ENCODE measurements at places on chromosomes 5 and 9.

DNA sequence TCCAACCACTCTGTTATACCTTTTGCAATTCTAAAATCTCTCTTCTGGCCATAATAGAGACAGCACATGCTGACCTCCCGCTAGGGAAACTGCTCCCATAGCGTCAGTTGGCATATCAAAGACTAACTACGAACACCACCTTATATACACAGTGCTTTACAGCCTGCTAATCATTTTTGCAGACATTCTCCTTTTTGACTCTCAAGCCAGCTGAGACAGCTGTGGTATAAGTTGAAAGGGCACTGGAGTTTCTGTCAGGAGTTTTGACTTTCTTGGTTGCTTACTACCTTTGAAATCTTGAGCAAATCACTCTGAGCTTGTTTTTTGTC, 160.2 kb upstream of the TBCA start:
- DNase-seq: no peak

DNA sequence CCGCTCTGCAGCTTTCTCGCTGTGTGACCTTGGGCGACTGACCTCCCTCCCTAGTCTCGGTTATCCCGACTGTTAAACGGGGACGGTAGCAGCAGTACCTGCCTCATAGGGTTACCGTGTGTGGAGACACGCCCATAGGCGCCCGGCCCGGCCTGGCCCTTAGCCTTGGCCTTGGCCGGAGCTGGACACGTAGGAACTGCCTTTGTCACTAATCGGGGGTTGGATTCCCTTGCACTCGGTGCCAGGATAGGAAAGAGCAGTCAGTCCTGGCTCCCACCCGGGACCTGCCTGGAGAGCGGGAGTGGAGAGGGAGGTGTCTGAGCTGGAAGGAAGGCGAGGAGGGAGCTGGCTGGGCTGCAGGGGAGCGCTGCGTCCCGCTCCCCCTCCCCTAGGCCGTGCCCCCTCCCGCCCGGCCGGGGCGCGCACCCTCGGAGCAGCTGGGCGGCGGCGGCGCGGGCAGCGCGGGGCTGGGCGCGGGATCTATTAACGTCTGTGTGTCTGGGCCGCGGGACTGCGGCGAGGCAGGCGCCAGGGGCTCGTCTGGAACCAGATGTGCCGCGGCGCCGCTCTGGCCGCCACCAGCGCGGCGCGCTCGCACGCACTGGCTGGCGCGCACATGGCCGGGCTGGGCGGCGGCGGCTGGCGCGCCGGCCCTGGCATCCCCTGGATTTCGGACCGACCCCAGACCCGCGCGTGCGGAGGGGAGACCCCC, 31.7 kb downstream of the PRRX2 start:
- no peak for DNase-seq

DNA sequence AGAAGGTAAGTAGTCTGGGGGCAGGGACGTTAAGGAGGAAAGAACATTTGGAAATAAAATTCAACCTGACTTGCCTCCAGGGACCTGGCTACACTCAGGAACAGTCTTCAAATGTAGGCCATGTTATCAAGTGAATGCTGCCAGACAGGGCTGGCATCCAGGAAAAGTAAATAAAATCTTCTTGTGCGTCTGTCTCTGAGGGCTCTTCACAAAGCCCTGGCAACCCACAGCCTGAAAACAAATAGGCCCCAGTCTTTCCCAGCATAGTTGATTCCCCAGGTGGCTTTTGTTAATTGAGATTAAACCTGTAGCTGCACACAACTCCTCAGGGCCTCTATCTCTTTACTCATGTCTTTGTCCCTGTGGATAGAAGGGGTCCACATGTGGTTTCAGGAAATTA, 55.4 kb downstream of the STK32A start:
- DNase-seq: no peak

DNA sequence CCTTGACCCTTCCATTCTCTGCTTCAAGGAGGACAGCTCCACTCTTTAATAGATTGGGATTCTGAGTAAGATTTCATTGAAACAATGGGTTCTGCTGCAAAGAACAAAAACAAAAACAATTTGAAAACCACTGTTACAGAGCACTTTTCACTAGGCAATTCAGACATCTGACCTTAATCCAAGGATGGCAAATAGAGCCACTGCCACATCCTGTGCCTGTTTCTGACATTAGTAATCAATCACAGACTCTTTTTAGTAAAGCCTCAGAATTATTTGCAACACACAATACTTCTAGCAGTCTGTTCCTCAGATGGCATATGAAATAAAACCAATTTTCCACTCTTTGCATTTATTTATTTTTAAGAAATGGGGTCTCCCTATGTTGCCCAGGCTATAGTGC, 37.8 kb upstream of the NDFIP1 start:
- DNase-seq: no peak

- DNase-seq: no peak
Observed at GRCh38 chr5:35477911-35478310, 139.8 kb upstream of the SPEF2 start.

DNA sequence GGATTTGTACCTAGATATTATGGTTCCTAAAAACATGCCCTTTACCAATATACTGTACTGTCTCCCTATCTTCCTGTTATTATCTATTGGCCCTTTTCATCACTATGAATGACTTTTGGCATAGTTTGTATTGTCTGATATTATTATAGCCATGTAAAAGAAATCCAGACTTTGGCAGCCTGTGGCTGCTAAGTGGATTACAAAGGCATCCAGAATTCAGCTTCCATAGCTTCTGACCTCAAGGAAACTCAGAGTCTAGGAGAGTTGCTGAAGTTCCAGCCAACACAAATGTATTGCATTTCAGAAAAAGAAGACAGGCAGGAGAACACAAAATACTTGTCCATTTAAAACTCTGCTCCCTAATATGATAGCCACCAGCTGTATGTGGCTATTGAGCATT, 319.2 kb upstream of the MPDZ start:
- DNase-seq: no peak

DNA sequence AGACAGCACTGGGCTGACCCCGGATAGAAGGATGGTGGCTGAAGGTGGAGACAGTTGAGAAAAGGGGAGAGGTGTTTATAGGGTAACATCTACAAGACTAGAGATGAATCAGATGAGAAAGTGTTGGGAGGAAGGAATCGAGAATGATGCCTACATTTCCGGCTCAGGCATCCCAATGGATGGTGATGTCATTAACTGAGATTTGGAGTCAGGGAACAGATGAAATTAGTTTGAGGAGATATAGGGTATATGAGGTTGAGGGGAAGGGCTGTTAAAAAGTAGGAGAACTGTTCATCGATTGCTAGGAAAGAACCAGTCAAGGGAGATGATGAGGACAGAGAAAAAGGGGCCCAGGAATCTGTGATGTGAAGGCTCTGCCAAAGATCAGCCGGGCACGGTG, 24.7 kb upstream of the IQGAP2 start:
- DNase-seq: no peak

DNA sequence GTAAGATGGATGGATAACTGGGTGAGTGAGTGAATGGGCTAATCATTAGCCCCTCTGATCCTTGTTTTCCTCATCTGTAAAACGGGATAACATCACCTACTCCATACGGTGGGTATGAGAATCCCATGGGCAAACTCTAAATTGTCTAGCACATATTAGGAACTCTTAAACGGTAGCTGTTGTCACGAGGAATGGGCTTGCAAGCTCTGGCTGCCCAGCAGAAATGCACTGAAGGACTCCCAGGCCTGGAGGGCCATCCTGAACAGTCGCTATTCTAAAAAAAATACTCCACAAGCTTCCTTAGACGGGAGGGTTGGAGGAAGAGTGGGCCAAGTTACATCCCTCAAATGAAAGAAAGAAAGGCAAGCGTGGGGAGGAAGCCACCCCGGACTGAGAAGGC, 711 bp upstream of the POU4F3 start:
- no peak for DNase-seq

DNA sequence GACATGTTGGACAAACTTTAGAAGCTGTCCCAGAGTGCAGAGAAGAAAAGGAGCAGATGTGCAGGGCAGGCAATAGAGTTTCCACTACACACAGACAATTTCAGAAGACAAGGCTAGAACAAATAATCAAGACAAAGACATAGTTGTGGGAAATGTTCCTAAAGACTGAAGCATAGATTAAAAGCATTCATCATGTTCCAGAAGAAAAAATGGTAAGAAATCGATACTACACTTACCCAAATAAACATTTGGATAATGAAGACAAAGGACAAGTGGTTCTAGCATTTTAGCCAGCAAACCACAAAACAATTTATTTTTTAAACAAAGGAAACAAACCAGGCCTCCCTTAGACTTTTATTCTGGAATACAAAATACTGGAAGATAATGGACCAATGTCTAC, 97.9 kb downstream of the FSTL4 start:
- no peak for DNase-seq

DNA sequence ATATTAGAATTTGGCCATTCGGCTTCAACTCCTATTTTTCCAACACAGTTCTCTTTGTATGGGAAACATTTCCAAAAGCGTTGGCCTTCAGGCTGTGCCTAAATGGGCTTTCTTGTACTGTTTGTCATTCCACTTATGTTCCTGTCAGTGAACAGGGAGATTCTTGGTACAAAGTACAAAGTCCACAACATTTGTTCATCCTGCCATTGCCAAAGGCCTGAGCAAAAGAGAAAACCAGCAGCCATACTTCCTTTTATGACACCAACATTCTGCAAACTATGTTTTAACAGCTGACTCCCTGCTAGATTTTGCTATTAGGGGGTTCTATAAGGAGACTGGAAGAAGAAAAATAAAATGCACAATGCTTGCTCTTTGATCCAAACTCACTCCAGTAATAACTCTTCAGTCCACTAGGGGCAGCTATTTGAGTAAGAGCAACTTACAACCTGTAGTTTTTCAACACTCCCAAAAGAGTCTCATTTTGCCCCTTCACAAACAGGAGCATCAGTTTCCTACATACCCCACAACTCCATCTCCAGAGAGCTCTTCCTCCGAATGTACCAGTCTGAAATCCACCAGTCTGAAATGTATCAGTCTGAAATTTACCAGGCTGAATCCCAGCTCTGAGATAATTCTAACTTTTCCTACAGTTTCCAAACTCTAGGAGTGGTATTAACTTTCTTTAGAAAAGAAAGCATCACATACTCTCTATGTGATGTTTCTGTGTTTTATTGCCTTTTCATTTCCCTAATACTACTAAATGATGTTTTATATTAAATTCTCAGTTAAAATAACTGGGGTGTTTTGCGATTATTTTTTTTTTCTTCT, 693.8 kb downstream of the DNAH5 start:
- DNase-seq: no peak

- no peak for DNase-seq
Observed at GRCh38 chr9:133031496-133031911, 707 bp downstream of the GTF3C5 start.

DNA sequence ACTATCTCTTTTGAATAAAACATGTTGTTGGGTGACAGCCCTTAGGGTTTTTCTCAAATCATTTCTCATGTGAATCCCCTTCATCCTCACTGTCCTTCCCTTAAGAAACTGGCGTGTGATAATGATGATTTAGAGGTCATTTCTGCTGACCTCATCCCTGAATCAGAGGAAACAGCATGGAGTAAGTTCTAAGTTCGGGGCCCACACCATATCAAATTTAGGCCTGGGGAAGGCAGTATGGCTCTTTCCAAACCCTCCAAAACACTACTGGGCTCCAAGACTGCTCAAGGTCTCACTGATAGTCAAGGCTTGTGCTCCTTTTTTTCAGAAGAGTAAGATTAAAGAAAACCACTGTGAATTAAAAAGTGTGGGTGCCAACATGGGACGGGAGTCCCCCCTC, 872 bp upstream of the SMIM3 start:
- DNase-seq: no peak

DNA sequence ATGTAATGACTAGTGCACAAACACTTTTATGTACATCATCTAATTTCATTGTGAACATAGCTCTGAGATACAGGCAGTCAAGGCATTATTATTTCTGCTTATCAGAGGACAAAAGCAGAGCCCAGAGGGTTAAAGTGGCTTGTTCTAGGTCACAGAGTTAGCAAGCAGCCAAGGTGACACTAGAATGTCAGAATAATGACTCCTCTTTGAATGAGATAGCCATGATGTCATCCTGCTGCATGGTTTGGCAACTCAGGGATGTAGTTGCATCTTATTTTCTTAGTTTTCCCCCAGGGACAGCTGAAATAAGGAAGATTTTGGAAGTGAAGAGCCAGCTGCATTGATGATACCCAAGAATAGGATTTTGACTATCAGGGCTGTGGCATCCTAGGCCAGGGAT, 54.4 kb downstream of the KCNV2 start:
- no peak for DNase-seq

- no peak for DNase-seq
Observed at GRCh38 chr5:42268630-42269029, 154.6 kb upstream of the GHR start.

GRCh38 chr5:159915904-159916840, at the start of gene ADRA1B:
Gene ADRA1B (plus strand): TSS chr5:159916482. CDS start chr5:159916906, 424 bp downstream.
- DNase-seq: peak; percentile 21

GRCh38 chr5:61332358-61332749, 296 bp downstream of the ZSWIM6 start:
- DNase-seq: no peak

DNA sequence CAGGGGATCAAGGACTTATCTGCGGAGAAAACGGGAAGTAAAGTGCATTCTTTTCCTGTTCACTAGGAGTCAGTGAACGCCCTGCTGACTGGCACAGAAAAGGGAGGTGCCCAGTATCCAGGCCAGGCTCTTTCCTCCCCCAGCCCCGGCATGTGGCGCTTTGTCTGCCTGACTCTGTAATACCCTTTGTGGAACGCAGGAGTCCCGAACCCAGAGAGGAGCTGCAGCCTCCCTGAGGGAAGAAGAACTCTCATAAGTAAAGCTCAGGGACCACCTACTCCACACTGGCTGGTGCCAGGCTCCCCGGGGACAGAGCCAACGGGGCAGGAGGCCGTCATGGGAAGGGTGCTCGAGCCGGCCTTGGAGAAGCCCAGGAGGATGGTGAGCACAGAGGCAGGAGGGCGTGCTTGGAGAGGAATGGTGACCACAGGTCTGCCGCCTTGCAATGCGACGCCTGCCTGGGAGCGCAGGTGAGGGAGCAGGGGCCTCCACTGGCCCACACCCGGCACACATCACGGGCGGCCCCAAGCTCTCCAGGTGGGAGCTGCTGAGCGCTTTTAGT, 31.5 kb downstream of the VAV2 start:
- no peak for DNase-seq

DNA sequence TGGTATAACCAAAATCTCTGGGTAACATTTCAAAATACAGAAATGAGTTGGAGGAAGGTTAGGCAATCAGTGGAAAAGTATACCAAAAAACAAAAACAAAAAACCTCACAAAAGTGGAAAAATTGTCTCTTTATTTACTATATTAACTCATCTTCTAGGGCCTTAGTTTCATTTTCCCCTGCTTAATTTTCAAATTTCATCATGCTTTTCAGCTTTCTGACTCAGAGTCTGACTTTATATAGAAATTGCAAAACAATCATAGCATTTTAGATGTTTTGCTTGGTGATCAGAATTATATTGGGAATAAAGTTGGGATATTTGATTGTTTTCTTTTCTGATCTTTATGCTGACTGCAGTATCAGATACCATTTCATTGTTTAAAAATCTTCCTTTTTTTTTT, 257.0 kb upstream of the PRR16 start:
- no peak for DNase-seq

GRCh38 chr5:15256485-15256884, 243.5 kb upstream of the FBXL7 start:
- no peak for DNase-seq
